NCI-H187 (cell line): ENCODE measurements at places on chromosomes 1 and 21.

GRCh38 chr1:200275415-200275814 is 134.4 kb downstream of the ZNF281 start:
- DNase-seq = no peak

DNA sequence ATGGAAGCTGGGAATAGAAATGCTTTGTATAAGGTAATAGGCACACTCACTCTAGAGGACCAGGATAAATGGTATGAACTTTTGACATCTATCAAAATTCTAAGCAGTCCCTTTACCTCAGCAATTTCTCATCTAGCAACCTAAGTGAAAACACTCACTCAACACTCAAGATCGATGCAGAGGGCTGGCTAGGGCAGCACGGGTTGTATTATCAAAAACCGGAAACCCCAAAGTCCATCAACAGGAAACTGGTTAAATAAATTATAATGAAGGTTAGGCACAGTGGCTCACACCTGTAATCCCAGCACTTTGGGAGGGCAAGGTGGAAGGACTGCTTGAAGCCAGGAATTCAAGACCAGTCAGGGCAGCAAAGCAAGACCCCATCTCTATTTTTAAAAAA is 9.4 kb downstream of the USP48 start:
- DNase-seq = no peak

GRCh38 chr1:37752583-37753471 is 12.1 kb downstream of the EPHA10 start:
- peak; percentile 33 for DNase-seq

- DNase-seq = no peak
Observed at GRCh38 chr1:15959827-15960446, 16.0 kb downstream of the ZBTB17 start.

DNA sequence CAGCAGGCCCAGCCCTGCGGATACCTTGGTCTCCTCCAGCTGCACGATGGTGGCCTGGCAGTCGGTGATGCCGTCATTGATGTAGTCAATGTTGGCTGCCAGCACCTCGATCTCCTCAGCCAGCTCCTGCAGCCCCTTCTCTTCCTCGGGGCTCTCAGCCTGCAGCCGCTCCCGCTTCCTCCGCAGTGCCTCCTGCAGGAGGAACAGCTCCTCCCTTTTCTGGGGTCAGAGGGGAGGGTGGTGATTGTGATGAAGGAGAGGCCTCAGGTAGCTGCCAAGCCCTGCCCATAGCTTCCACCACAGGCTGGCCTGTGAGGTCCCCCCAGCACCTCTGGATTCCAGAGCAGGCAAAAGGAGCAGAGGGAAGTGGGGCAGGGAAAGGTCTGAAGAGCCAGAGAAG is 33.4 kb downstream of the KIF21B start:
- DNase-seq = no peak

DNA sequence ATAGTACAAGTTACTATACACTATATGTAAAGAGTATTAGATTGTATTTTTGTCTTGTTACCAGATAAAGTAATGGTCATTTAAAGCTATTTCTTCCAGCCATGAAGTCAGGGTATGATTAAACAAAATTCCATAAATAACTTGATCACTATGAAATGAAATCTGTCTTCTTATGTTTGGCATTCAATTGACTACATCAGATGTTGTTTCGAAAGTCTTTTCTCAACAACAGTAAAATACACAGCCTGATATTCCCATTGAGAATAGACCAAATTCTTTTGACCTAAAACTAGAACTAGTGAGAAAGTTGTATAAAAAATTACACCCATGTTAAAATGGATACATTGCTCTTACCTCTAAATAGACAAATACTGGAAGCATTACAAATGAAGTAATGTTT is 134.6 kb upstream of the ADAMTS5 start:
- DNase-seq = no peak

GRCh38 chr1:241156231-241156965 is 200.6 kb downstream of the RGS7 start:
- no peak for DNase-seq

- DNase-seq = no peak
Observed at GRCh38 chr1:245754463-245754961, 599.7 kb downstream of the KIF26B start.

DNA sequence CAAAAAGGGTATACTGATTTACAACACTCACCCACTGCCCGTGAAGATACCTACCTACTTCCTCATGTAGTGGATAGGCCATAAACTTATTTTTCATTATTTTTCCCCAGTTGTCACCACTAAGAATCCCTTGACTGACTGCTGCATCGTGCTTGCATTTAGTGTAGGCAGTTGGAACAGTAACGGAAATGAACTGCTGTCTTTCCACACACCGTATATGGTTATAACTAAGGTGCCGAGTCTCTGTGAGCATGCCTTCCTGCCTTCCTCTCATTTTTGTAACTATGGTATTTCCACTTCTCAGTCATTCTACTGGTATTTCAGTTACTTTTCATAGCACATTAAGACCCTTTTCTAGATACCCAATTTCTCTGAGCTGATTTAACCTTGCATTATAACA is 36.4 kb downstream of the SLC35F3 start:
- DNase-seq = no peak

DNA sequence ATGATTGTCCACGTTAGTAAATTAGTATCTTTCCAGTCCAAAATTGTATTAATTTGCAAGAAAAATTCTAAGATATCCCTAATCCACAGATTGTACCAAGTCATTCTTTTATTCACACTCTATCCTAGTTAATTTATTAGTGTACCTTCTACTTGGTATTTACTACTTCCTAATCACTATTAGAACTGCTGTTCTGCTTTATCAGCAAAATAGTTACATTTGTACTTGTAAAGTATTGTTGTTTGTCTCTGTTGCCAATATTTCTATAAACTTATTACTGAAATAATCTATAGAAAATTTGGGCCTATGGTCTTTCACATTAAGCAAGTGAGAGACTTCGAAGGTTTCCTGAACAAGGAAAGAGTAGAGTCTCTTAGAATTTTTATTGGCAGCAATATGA is 5.6 kb upstream of the CRP start:
- no peak for DNase-seq

DNA sequence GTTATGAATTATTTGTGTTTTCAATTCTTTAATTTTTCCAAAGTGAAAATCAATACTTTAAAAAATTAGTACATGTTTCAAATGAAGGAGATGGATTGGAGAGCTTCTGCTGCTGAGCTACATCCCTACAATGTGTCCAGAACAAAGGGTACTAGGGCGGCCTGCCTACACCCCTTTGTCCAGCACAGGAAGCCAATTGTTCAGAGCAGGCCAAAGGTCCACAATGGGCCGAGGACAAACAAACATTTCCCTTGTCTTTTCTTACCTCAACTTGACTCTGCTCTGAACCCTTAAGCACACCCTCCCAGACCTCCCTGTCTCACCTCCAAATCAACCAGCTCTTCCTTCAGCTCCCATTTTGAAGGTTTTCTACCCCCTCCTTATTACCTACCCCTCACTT is 39.4 kb upstream of the CAMK1G start:
- no peak for DNase-seq

DNA sequence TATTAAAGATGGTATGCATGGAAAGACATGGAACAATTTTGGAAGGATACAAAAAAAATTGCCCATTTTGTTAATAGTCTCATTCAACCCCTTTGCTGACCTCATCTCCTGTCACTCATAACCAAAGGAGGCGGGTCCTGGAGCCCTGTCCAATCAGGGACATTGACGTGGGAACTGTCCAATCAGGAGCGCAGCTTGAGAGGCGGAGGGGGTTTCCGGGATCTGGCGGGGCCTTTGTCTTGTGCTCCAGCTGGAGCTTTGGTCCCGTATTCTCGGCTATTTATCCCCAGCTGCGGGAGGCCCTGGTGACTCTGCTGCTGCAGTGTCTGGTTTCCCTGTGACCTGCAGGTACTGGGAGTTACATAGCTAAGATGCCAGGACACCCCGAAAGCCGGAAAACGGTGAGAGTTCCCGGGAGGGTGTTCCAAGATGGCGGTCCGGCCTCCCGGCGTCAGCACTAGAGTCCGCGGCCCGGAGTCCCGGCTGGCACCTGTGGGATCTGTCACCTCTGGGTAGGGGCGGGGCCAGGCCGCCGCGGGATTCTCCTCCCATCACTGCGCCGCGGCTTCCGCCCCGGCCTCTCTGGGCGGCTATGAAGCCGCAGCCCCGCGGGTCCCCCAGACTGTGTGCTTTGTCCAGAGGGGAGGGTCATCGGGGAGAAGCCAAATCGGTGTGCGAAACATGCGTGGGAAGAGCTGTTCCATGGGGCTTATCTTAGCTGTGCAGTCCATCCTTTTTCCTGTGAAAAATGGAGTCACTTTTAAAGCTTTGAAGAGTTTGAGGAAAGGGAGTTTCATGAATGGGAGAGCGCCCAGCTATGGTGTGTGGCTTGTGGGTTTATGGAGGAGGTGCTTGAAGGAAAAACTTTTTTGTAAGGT is at the start of gene ZNF678:
Gene ZNF678 (plus strand): TSS at position 233 of the 878 bp plus-strand sequence. CDS start 87,436 bp downstream, outside the sequence.
- peak; percentile 91 for DNase-seq

DNA sequence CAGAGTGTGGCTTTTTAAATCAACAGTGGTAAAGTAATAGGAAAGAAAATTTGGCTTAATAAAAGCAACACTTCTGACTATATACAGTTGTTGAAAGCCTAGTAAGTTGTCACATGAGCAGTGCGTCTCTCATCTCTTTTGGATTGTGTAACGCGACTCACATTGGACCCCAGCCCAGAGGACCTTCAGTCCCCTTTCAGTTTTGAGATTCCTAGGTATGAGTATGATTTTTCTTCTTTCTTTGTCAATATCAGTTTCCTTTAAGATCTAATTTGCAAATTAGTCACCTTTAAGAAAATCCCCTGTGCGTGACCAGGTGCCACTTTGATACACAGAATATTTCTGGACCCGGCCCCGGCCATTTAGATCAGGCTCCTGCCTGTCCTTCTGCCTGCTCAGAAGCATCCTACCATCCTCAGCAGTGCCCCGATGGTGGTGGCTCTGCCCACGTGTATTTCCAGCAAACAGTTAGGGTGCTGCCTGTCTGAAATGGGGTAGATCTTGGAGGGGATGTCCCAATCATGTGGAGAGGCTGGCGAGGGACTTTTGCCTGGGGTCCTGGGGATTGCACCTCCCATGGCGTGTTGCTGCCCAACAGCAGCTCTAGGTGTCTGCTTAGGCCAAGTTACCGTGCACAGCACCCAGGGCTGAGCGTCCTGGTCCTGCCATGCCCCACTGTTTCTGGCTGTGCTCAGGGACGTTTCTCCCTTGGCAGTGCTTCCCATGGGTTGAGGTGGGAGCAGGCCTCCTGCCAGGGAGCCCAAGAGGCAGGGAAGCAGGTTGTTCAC is 21.1 kb downstream of the SNAP47 start:
- no peak for DNase-seq

DNA sequence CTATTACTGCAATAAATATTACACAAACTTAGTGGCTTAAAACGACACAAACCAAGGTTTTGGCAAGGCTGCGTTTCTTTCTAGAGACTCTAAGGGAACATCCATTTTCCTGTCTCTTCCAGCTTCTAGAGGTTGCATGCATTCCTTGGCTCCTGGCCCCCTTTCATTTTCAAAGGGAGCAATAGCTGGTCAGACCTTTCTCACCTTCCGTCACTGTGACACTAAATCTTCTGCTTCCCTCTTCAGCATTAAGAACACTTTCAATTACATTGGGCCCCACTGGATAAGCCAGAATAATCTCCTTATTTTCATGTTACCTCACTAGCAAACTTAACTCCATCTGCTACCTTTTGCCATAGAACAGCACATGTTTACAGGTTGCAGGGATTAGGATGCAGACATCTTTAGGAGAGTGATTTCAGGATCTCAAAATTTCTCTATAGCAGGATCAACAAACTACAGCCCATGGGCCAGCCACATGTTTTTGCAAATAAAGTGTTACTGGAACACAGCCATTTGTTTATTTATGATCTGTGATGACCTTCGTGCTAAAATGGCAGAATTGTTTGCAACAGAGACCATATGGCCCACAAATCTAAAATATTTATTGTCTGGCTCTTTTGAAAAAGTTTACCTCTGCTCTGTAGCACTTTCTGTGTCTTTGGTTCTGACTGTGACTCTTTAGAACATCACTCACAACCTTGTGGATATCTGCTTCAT is 221.5 kb upstream of the SGIP1 start:
- DNase-seq = no peak

DNA sequence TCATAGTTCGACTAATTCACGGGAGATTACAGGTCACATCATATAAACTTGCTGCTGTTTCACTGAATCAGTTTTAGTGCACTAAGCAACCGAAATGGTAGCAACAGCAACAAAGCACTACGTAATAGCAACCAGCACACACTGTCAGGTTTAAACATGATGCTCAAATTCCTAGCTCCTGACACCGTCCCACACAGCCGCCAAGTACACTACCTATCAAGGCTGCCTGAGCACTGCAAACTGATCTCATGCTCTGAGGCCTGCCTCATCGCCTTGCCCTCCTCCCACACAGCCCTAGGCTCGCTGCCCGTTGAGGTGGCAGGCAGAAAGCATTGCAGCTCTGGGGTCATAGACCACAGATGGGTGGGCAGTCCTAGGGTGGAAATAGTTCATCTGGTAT is 12.4 kb downstream of the LAMC2 start:
- no peak for DNase-seq

DNA sequence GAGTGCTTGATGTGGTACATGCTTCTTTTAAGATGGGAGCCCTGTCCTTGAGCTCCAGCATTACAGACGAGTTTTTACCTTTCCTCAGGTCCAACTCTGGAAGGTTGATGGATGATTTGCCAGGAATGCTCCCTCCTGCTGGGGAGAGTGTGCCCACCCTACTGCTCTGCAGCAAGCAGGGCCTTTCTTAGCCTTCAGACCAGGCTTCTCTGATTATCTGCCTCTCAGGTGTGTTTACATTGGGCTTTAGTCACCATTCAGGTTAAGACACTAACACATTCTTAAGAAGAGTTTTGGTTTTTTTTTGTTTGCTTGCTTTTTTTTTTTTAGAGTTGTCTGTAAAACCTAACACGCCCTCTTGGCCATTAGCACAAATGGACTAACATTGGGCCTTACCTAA is 301.8 kb downstream of the KCNT2 start:
- DNase-seq = no peak

- DNase-seq = no peak
Observed at GRCh38 chr1:154178911-154179811, 12.7 kb downstream of the TPM3 start.

GRCh38 chr1:1398677-1399186 is 403 bp downstream of the CCNL2 start:
- no peak for DNase-seq

DNA sequence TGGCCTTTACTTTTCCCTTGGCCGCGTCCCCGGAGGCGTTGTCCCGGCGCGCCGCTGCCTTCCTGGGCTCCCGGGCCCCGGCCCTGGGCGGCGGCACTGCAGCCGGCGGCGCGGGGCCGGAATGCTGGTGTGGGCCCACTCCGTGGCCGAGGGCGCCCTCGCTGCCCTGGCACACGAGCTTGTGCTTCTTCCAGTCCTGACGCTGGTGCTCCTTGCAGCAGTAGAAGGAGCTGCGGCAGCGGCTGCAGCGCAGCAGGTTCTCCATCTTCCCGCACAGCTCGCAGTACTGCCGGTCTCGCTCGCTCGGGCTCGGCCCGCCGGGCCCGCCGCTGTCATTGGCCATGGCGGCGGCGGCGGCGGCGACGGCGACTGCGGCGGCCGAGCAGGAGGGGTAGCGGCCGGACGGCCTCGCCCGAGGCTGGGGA is 529 bp downstream of the EGLN1 start:
- DNase-seq = no peak

DNA sequence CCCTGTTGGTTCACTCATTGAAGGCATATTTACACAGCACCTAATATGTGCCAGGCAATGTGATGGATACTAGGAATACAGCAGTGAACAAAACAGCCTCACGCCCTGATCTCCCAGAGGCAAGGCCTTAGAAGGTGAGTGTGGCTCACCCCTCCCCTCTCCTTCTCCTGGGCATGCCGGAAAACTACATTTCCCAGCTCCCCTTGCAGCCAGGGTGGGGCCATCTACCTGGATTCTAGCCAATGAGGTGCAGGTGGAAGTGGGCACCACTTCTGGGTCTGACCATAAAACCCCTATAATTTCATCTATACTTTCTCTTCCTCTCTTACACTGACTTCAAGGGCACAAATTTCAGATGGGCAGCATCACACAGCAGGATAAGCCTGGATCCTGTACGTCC is 63.8 kb downstream of the FBXO2 start:
- no peak for DNase-seq
